Type B pancreatic cell (in vitro differentiated cells): ENCODE measurements at places on chromosomes 1 and 21. TPM values are rescaled to one million over a fixed set of nuclear protein-coding genes. Genes with fewer than 3 reads are reported as not detected.
A peak's percentile ranks its signal among the peaks of the same experiment; 100 is the strongest.

The ZSWIM5 gene
- total RNA-seq, result 1.9 and 2.7 TPM in 2 replicates

The RERE gene
- 100 and 141 TPM in 2 replicates for total RNA-seq

- no peak overlapping the region for H3K27ac ChIP-seq
- no peaks in the 10 kb centered on the region for H3K4me1 ChIP-seq
- no peaks in the 10 kb centered on the region for H3K36me3 ChIP-seq
- peaks cover 7% of the 10 kb centered on the region for H3K27me3 ChIP-seq
- no peak for DNase-seq
Observed at GRCh38 chr1:176522310-176522845, 59.4 kb downstream of the PAPPA2 start.

GRCh38 chr1:172146141-172146850 is 274.2 kb upstream of the C1orf105 start:
- peaks cover 33% of the 10 kb centered on the region for H3K4me1 ChIP-seq
- no peak overlapping the region for H3K27ac ChIP-seq
- peaks cover 3% of the 10 kb centered on the region for H3K36me3 ChIP-seq
- peak overlapping the region; percentile 45 for H3K4me3 ChIP-seq
- DNase-seq, result no peak
- H3K27me3 ChIP-seq, result no peaks in the 10 kb centered on the region

The GJC2 gene
- total RNA-seq, result 0.76 and 1.3 TPM in 2 replicates

DNA sequence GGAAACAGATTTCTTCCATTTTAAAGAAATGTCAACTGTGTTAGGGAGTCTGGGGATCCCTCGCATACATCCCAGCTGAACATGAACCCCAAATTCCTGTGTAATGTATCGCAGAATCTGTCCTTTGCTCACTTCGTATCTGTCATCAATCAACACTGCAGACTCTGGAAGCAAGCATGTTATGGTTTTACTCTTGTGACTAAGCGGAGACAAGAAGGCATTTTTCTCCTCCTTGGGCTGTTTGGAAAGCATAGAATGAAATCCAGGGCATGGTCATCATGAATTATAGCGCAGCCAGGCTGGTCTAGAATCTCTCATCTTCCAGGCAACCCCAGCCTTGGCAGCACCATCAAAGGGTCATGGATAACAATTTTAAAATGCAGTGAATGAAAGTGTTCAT is 290.2 kb downstream of the KIF26B start:
- H3K36me3 ChIP-seq, result peaks cover 10% of the 10 kb centered on the region
- H3K4me3 ChIP-seq, result no peak overlapping the region
- DNase-seq, result no peak
- H3K4me1 ChIP-seq, result peaks cover 30% of the 10 kb centered on the region

GRCh38 chr1:90835661-90836344 is 118.7 kb upstream of the BARHL2 start:
- H3K4me3 ChIP-seq, result no peak overlapping the region
- peaks cover 17% of the 10 kb centered on the region for H3K36me3 ChIP-seq
- no peak overlapping the region for H3K27ac ChIP-seq
- H3K4me1 ChIP-seq, result peaks cover 25% of the 10 kb centered on the region

- no peak for DNase-seq
- no peaks in the 10 kb centered on the region for H3K27me3 ChIP-seq
- no peak overlapping the region for H3K27ac ChIP-seq
- H3K4me3 ChIP-seq, result no peak overlapping the region
Observed at GRCh38 chr1:25804964-25805862, 5.2 kb downstream of the SELENON start.

DNA sequence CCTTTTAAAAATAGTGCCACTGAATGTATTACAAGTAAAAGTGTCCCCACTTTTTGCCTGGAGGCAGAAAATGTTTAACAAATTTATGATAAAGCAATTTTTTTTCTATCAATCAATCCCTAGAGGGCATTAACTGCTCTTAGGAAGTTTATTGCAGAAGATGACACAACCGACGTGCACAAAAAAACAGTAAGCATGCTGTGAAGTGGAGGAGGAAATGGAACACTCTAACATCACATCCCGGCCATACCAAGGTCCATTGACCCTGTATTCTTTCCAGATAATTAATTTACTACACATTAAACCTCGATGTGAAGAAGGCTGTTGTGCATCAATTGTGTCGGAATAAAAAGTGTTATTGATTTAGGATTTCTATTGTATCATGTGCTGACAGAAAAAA is 264.9 kb upstream of the NR5A2 start:
- no peak overlapping the region for H3K4me3 ChIP-seq
- H3K36me3 ChIP-seq, result no peaks in the 10 kb centered on the region
- DNase-seq, result no peak
- H3K4me1 ChIP-seq, result peaks cover 9% of the 10 kb centered on the region
- no peak overlapping the region for H3K27ac ChIP-seq

The FCRL3 gene
- not detected in 2 replicates for total RNA-seq

DNA sequence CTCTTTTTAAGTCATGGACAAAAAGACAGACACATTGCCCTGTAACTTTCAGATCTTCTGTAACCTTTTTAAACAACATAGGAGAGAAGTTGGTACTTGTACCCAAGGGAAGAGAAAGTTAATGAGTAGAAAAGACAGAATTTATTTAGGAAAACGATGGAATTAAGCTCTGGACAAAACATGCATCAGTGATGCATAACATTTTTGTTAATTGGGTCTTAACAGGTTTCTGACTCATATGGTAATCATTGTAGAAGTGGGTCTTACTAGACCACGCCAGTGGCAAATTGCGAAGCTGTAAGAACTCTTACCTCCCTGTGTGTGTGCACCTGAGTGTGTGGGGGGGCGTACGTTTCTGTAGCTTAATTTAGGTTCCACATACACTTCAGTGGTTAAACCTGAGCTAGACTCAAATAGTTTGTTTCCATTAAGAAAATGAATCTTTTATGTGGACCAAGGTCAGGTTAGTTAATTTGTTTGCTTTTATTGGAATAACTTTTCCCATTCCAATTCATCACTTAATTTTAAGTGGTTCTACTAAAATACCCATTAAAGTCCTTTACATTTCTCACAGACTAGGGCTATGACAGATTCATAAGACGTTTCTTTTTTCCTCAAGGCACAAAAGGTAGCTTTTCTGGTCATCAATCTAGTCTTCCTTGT is 48.1 kb downstream of the NFIA start:
- no peak overlapping the region for H3K27ac ChIP-seq
- H3K36me3 ChIP-seq, result no peaks in the 10 kb centered on the region
- no peaks in the 10 kb centered on the region for H3K27me3 ChIP-seq
- DNase-seq, result no peak
- no peak overlapping the region for H3K4me3 ChIP-seq

DNA sequence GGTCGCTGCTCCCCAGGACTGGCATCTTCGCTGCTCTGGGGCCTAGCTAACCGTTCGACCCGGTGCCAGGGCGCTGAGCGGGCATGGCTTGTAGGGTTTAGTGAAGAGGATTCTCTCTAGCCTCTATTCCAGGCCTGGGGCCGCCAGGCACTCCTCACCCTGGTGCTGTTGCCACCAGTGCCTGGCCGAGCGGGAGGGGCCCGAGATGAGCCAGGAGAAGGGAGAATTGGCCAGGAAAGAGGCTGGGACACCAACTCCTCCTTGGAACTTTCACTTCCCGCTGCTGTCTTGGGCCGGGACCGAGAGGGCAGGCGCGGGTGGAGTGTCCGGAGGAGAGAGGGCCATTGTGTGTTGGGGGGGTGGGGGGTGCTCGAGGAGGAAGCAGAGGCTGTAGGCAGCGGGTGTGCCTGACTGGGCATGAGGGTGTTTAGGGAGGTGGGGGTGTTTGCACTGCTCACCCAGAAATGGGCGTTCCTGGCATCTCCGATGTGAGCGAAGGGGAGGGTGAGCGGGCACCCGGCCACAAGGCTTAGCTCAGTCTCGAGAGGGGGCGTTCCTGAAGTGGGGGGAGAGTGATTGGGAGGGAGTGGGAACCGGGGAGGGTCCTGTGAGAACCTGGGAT is 772 bp downstream of the ADAM15 start:
- peak overlapping the region; percentile 82 for H3K4me3 ChIP-seq
- H3K4me1 ChIP-seq, result peaks cover 23% of the 10 kb centered on the region
- DNase-seq, result no peak

DNA sequence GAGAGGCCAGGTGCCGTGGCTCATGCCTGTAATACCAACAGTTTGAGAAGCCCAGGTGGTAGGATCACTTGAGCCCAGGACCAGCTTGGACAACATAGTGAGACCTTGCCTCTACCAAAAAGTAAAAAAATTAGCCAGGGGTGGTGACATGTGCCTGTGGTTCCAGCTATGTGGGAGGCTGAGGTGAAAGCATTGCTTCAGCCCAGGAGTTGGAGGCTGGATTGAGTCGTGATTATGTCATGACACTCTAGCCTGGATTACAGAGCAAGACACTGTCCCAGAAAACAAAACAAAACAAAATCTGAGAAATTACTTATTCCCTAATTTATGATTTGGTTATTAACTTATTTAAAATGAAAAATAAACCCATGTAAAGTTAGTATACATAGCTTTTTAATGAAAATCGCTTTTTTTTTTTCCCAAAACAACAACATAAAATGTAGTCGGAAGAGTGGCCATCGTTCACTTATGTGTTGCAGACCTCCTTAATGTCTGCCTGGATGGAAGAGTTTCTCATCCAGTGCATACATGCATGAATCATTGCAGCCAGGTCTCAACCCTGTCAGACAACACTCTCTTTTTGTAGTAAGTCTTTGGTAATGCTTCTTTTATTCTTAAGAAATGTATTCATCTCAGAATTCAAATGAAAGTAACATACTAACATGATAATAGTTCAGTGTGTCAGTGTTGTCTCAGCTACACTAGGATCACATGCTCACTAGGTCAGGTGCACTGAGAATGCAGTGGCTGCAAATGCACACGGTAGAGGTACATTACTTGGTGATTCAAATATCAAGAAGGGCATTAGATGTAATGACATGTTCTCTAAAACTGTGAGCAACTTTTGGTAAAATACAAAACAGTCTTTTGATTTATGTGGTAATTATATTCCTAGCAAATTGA is 28.0 kb downstream of the ITSN1 start:
- H3K27me3 ChIP-seq, result no peaks in the 10 kb centered on the region
- H3K27ac ChIP-seq, result no peak overlapping the region
- peaks cover 40% of the 10 kb centered on the region for H3K4me1 ChIP-seq
- DNase-seq, result no peak

- H3K36me3 ChIP-seq, result no peaks in the 10 kb centered on the region
- no peak overlapping the region for H3K27ac ChIP-seq
- H3K4me3 ChIP-seq, result no peak overlapping the region
- no peaks in the 10 kb centered on the region for H3K27me3 ChIP-seq
Observed at GRCh38 chr1:109816175-109816811, 52.6 kb upstream of the EPS8L3 start.

DNA sequence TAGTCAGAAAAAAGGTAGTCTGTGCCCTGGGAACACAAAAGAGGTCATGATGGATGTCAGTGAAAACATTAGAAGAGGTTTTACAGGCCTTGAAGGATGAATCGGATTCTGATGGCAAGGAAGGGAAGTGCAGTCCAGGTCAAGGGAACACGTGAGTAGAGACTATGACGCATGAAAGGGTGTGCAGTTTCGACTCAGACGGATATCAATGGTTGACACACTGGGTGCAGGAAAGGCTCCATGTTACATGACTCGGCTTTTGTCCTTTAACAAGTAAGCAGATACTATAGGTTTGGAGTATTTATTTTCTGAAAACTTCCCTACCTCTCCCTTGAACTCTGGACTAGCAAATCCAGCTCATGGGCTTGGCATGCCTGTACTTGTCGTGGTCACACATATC is 55.3 kb downstream of the SEC16B start:
- H3K27ac ChIP-seq, result no peak overlapping the region
- no peaks in the 10 kb centered on the region for H3K36me3 ChIP-seq
- no peaks in the 10 kb centered on the region for H3K4me1 ChIP-seq
- no peak overlapping the region for H3K4me3 ChIP-seq
- DNase-seq, result no peak
- no peaks in the 10 kb centered on the region for H3K27me3 ChIP-seq

GRCh38 chr21:42404539-42404938 is 837 bp downstream of the UBASH3A start:
- H3K27ac ChIP-seq, result no peak overlapping the region
- H3K4me1 ChIP-seq, result no peaks in the 10 kb centered on the region
- DNase-seq, result no peak
- no peaks in the 10 kb centered on the region for H3K36me3 ChIP-seq
- H3K27me3 ChIP-seq, result peaks cover 3% of the 10 kb centered on the region
- H3K4me3 ChIP-seq, result no peak overlapping the region

DNA sequence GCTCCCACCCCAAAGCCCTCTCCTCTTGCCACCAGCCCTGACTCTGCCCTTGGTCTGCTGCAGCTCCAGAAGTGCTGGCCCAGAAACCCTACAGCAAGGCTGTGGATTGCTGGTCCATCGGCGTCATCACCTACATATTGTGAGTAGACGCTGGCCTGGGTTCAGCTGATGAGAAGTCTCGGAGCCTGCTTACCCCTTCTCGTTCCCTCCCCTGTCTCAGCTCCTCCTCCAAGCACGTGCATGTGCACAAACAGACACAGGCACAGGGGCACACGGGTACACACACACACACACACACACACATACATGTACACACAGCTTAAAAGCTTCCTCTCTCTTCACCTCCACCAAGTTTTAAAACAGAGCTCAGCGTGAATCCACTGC is 24.3 kb downstream of the CAMK1G start:
- no peak for DNase-seq
- H3K4me1 ChIP-seq, result no peaks in the 10 kb centered on the region
- no peaks in the 10 kb centered on the region for H3K27me3 ChIP-seq
- no peak overlapping the region for H3K4me3 ChIP-seq

DNA sequence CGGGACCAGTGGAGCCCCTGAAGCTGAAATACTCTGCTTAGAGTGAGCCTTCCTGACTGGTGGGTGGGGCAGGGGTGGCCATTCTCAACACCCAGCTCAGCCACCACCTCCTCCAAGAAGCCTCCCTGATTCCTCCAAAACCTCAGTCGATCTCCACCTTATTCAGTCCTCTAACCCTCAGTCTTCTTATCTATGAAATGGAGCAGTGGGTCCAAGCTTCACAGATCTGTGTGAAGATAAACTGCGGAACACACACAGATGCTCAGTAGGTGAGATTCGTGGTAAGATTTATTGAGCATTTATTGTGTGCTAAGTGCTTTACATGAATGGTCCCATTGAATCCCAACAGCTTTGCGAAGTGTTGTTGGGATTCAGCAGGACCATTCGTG is 93.1 kb upstream of the RUNX3 start:
- no peak for DNase-seq
- H3K27ac ChIP-seq, result no peak overlapping the region
- no peak overlapping the region for H3K4me3 ChIP-seq

DNA sequence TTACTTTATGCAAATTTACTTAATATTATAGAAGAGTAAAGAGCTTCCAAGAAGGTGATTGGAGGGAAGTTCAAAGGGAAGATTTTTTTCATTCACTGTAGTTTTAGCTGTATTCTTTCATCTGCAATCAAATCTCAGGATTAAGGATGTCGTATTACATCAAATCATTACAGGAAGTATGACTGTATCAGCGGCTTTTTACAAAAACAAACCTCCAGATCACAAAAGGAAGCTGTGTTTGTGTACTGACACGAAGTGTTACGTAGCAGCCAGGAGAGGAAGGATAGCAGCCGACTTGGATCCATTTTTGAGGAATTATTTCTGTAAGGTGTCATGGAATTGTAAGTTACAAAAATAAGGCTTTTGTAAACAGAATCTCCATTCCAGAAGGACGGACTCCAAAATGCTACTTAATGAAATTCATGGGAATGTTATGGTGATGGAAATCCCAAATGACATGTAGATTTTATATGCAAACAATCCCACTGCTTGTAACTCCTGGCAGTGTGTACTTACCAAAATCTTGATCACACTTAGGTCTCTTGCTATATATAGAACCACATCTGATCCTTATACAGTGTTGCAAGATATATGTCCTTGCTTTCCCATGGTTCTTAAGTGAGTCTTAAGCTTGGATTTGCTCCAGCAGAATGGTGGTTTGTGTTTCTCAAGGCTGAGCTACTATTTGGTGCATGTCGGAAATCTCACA is 49.8 kb downstream of the KCNJ15 start:
- DNase-seq, result no peak
- no peaks in the 10 kb centered on the region for H3K36me3 ChIP-seq
- no peak overlapping the region for H3K4me3 ChIP-seq
- no peak overlapping the region for H3K27ac ChIP-seq

The ASPM gene
- total RNA-seq, result 13.0 and 38.6 TPM in 2 replicates

The LCE4A gene
- total RNA-seq, result not detected in 2 replicates

The RHD gene
- not detected in 2 replicates for total RNA-seq
